ENCODE measurements at places on chromosomes 7 and 10. TPM values are rescaled to one million over a fixed set of nuclear protein-coding genes. Genes with fewer than 3 reads are reported as not detected.

The FAM13C gene
- 15.2 TPM for total RNA-seq

The CTAGE6 gene
- 0.25 TPM for total RNA-seq

The RPA3 gene
- 10.8 TPM for total RNA-seq

The PLEKHS1 gene
- total RNA-seq = not detected

The TAS2R5 gene
- total RNA-seq = 1.5 TPM

The HTR5A gene
- total RNA-seq = 1.2 TPM

The BCAP29 gene
- 35.7 TPM for total RNA-seq

The MMP21 gene
- total RNA-seq = 0.25 TPM

The CYP26A1 gene
- total RNA-seq = 22.9 TPM

The BAMBI gene
- 3.0 TPM for total RNA-seq

The ZNF12 gene
- total RNA-seq = 28.5 TPM

The SOSTDC1 gene
- total RNA-seq = 19.2 TPM

The TMEM184A gene
- total RNA-seq = not detected

The PSD gene
- total RNA-seq = 99.6 TPM

The ASB15 gene
- total RNA-seq = not detected

The RET gene
- 2.2 TPM for total RNA-seq

The LRIT1 gene
- not detected for total RNA-seq

The SEC24C gene
- 37.1 TPM for total RNA-seq

The SEC31B gene
- 4.2 TPM for total RNA-seq

The STAG3 gene
- 0.74 TPM for total RNA-seq

The TMEM72 gene
- not detected for total RNA-seq

The CCDC146 gene
- 11.8 TPM for total RNA-seq

The GSTO1 gene
- 17.5 TPM for total RNA-seq

The IDI2 gene
- total RNA-seq = not detected

The PNLIPRP1 gene
- total RNA-seq = not detected

The DENND2A gene
- total RNA-seq = 20.7 TPM

The SFTPD gene
- 0.25 TPM for total RNA-seq
